ENCODE measurements at places on chromosomes 1 and 21.

GRCh38 chr1:246659594-246660140 lies 64.5 kb upstream of the SCCPDH start:
- no peak for DNase-seq

- DNase-seq, result no peak
Measured at GRCh38 chr1:226649780-226650179, 89.3 kb downstream of the ITPKB start.

- no peak for DNase-seq
Measured at GRCh38 chr1:108962681-108963051, 618 bp downstream of the CLCC1 start.

DNA sequence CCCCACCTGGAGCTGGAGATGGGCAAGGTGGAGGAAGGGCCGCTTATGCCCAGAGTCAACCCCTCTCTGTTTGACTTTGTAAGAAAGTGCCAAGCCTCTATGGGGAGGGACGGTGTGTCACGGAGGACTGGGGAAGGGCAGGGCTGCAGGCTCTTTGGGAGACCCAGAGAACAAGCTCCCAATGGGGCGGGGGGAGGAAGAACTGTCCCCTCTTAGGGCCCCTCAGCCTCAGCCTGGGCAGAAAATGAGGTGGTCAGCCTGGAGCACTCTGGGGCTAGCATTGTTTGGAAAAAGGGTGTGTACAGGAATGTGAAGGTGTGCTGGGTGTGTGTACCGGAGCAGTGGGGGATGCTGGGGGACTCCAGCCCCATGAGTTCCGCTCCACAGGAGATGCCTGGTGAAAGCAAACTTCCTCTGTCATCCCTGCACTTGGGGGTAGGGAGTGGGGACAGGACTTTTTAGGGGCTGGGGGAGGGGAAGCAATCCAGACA lies 1.2 kb upstream of the INAVA start:
- no peak for DNase-seq
